Skin of body (tissue), 3 donors: ENCODE measurements at places on chromosomes 4 and X. TPM values are rescaled to one million over a fixed set of nuclear protein-coding genes. Genes with fewer than 3 reads are reported as not detected.
A peak's percentile ranks its signal among the peaks of the same experiment; 100 is the strongest.

Gene ACE2
- total RNA-seq = not detected

- no peak for DNase-seq
These were observed 147.6 kb upstream of the BMPR1B start for GRCh38 chr4:94610145-94610544.

GRCh38 chr4:116849620-116850019, 235.8 kb downstream of the TRAM1L1 start:
- no peak for DNase-seq

DNA sequence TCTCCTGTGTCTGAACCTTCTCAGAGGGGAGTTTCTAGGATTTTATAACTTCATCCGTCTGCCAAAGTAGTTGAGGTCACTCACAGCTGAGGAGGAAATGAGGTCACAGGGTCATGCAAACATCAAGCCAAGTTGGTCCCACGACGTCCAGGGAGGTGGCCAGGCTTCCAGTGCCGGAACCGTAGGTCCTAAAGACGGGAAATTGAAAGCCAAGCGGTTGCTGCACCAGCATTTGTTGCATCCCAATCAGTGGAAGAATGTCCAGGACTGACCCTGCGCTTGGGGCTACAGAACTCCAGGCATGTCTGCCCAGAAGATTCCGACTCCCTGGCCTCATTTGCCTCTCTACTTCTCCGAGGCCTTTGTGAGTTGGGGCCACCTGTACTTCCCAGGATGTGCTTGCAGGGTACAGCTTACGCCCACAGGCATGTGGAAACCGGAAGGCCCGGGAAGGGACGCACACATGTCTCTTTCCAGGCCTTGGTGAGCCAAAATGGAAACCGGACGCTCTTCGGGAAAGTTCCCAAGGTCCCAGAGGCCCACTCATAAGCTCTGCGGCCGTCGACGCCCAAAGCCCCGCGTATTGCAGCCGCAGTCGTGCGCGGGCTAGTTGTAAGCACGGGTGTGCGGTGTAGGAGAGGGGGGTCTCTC, 9.3 kb downstream of the PRDM8 start:
- DNase-seq = peak; percentile 25

Gene TRPC5OS
- total RNA-seq = not detected

Gene GYG2
- 10.7 TPM for total RNA-seq

Gene TLL1
- 5.8 TPM for total RNA-seq

DNA sequence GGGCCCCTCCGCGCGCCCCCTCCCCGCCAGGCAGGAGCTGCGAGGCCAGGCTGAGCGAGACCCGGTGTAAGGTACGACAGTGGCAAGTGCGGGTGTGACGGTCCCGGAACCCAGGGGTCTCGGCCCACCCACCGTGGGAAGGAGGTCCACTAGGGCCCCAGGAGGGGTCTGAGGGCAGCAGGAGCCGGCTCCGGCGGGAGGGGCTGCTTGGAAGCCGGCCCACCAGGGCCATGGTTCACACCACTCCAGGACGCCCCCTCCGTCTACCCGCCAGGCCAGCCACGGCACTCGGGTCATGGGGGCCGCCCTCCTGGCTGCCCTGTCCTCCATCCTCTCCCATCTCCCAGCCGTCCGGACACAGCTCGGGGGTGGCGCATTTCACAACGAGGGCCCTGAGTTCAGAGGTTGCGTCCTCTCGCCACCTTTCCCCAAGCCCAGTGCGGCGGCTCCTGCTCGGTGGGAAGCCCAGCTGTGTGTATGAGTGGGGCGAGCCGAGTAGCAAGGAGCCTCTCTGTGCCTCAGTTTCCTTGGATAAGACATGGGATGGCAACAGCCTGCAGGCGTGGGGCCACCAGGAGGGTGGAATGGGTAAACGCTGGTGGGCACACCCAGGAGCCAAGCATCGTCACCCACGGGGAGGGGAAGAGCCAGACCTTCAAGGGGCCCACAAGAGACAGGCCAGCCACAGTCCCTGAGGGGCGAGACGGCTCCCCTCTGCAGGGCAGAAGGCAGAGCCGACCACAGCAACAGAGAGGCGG, 81.3 kb downstream of the FAM53A start:
- no peak for DNase-seq

Gene AFM
- not detected for total RNA-seq

DNA sequence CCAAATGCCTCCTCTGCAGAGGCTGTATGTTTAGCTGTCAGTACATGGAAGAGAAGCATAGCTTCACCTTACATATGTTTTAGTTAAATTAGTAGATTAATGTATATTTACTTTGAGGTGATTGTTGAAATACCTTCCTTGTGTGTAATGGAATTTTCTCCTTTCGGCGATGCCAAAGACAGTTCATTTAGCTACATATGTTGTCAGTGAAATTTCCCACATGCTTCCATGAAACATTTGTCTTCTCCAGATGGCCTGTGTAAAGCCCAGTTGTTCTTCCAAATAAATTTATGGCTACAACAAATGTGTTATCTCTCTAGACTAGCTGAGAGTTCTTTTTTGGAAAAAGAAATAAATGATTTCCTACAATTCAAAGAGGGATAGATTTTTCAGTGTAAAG, 95.2 kb downstream of the GPAT3 start:
- DNase-seq = peak; percentile 81

DNA sequence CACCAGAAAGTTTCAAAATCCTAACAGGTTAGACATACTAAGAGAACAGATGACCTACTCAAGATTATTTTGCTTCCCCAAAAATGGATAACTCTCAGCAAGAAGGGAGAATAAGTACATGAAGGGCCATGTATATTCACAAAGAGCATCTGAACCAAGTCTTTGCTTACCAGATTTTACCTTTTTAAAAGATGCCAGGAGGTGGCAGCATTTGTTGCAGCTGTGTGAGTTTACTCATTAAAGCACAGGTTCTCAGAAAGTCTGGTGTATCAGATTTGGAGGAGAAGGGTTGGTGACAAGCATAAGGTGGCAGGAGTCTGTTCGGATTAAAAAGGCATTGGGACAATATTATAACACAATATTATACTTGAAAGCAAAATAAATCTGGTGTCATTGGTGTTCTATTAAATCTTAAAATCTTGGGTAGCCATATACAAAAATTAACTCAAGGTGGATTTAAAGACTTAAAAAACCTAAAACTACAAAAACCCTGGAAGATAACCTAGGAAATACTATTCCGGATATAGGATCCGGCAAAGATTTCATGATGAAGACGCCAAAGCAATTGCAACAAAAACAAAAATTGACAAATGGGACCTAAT, 51.3 kb upstream of the NFKB1 start:
- peak; percentile 20 for DNase-seq

GRCh38 chrX:154775419-154776349, 13.0 kb downstream of the DKC1 start:
- DNase-seq = no peak

DNA sequence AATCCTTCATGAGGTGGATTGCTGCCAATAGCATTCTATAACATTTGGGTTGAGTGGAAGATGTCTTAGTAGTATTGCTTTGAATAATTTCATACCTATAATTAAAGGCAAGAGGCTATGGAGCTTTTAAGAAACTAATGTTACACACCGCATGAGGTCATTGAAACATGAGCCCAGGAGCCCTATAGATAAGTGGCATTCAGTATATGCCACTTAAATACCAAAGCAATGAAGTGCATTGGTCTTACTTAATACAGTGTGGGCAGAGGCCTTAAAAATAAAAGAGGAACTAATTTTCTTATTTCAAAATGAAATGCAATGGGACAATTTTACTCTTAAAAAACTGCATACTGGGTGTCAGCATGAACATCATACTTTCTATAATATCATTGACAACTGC, 47.5 kb downstream of the SPATA18 start:
- DNase-seq = no peak

- no peak for DNase-seq
These were observed 36.8 kb downstream of the TSC22D3 start for GRCh38 chrX:107738768-107739167.

DNA sequence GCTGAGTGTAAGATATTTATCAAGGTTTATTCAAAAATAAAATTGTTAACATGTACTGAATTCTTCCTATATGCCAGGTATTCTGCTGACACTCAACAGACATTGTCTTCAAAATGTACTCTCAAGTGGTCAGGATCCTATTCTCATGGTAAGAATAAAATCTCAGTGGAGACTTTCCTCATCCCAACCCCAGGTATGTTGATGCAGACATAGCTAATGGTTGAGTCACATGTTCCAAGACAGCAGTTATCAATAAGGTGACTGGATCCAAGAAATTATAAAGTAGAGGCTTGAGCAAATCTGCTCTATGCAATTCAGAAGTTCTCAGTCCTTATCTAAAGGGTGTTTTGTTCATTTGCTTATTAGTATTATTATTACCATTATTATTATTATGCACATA, 115.2 kb upstream of the GABRA2 start:
- DNase-seq = no peak

DNA sequence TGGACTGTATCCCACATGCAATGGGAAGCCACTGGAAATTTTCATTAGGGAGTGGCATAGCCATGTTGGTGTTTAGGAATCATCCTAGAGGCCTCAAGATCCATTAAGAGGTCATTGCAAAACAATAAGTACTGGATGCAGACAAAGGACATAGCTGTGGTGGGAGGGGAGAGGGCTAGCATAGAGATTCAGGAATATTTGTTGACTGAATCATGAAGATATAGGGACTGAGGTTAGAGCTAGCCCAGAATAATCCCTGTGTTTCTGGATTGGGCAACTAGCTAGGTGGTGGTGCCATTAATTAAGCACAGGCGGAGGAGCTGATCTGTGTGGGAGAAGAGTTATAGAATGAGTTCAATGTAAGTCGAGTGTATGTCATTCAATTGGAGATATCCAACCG, 135.0 kb downstream of the RAB28 start:
- no peak for DNase-seq

Gene SPIN4
- 5.7 TPM for total RNA-seq

GRCh38 chrX:22249371-22249770, 23.3 kb upstream of the CBLL2 start:
- DNase-seq = no peak

Gene TKTL2
- total RNA-seq = not detected

GRCh38 chrX:42739741-42740140, 38.2 kb downstream of the PPP1R2C start:
- DNase-seq = peak; percentile 30

DNA sequence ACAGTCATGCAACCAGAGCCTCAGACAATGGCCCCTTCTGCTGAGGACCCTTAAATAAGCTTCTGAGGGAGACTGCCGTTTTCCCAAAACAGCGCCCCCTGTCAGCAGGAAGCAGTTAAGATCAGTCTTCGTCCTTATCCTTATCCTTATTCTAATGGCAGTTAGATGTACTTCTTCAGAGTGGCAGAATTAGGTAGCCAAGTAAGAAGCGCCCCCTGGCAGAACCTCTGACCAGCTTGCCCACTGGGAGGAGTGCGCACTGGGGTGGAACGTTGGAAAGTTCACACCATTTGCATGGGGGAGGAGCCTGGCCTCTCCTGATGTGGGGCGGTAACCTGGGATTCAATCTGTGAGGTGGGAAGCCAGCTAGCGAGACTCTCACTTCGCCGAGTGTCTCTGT, 133.6 kb upstream of the QRFPR start:
- no peak for DNase-seq

DNA sequence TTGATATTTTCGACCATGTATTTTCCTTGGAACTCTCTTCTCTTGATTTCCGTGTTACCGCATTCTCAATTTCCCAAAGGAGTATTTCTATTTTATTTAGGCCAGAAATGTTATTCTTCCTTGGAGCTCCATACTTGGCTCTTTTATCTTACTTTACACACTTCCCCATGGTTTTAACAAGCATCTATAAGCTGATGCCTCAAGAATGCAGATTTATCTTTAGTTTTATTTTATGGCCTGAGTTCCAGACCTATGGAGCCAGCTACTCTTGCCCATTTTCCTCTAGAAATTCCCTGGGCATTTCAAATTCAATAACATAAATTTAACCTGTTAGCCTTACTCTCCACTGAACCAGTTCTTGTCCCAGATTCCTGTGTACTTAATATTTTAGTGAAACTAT, 43.7 kb downstream of the SULT1E1 start:
- peak; percentile 79 for DNase-seq

GRCh38 chr4:3582091-3582475, 49.9 kb upstream of the LRPAP1 start:
- no peak for DNase-seq
